ENCODE measurements at places on chromosomes 16 and 17.

DNA sequence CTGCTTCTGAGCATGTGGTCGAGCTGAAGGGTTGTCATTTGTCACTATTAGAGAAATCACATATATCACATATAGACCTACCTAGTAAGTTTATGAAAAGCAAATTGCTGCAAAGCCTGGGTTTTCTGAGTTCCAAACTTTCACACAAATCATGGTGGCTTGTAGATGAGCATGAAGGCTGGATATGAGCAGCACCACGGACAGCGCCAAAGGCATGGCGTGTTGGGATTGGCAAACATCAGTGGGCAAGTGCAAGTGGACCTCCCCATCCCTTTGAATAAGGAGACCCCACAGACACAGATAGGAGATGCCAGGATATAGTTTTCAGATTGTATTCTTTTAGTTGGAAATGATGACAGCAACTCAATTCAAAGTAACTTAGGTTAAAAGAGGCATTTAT, 77.6 kb upstream of the CACNG3 start:
- no peaks in the 10 kb centered on the region for H3K4me1 ChIP-seq
- no peaks in the 10 kb centered on the region for H3K27me3 ChIP-seq
- no peak overlapping the region for H3K27ac ChIP-seq
- H3K4me3 ChIP-seq = no peak overlapping the region

DNA sequence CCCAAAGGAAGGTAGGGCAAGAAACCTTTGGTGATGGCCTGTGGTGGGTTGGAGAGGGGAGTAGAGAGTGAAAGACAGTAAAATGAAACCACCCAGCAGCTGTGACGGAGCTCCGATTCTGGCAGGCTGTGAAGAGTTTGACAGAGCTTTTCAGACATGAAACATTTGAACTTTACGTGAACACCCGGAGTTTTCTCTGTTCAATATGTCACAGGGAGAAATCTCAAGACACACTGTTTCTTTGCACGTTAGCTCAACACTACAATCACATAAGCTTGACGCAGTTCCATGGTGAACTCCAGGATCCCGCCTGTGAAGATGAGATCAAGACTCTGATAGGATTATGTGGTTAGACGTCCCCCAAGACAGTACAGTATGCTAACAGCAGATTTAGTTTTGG, 79.6 kb upstream of the CDH11 start:
- H3K27me3 ChIP-seq = no peaks in the 10 kb centered on the region
- no peak overlapping the region for H3K27ac ChIP-seq
- H3K4me3 ChIP-seq = no peak overlapping the region
- H3K36me3 ChIP-seq = no peaks in the 10 kb centered on the region
- DNase-seq = no peak
- H3K4me1 ChIP-seq = no peaks in the 10 kb centered on the region

- H3K4me1 ChIP-seq = no peaks in the 10 kb centered on the region
- H3K27ac ChIP-seq = no peak overlapping the region
- no peaks in the 10 kb centered on the region for H3K36me3 ChIP-seq
- no peak overlapping the region for H3K4me3 ChIP-seq
- no peaks in the 10 kb centered on the region for H3K27me3 ChIP-seq
- DNase-seq = no peak
Measured at GRCh38 chr17:63270610-63271009, 175.5 kb downstream of the CYB561 start.

- H3K27ac ChIP-seq = no peak overlapping the region
- no peaks in the 10 kb centered on the region for H3K4me1 ChIP-seq
- H3K36me3 ChIP-seq = no peaks in the 10 kb centered on the region
- no peak for DNase-seq
Measured at GRCh38 chr16:49932946-49933345, 77.0 kb upstream of the ZNF423 start.

- H3K36me3 ChIP-seq = no peaks in the 10 kb centered on the region
- H3K4me3 ChIP-seq = no peak overlapping the region
- no peaks in the 10 kb centered on the region for H3K27me3 ChIP-seq
- H3K4me1 ChIP-seq = no peaks in the 10 kb centered on the region
- no peak overlapping the region for H3K27ac ChIP-seq
- no peak for DNase-seq
Measured at GRCh38 chr17:13400491-13400890, 201.2 kb downstream of the HS3ST3A1 start.

DNA sequence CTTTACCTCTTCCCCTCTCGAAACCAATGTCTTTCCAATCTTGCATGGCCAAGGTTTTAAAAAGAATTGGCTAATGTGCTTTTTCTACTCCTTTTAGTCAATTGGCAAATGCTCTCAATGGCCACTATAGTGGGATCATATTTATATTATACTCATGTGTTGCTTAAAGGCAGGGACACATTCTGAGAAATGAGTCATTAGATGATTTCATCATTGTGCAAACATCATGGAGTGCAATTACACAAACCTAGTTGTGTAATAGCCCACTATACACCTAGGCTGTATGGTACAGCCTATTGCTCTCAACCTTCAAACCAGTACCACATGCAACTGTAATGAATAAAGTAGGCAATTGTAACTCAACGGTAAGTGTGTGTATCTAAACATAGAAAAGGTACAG, 180.9 kb downstream of the HS3ST3A1 start:
- DNase-seq = no peak
- H3K27ac ChIP-seq = no peak overlapping the region

DNA sequence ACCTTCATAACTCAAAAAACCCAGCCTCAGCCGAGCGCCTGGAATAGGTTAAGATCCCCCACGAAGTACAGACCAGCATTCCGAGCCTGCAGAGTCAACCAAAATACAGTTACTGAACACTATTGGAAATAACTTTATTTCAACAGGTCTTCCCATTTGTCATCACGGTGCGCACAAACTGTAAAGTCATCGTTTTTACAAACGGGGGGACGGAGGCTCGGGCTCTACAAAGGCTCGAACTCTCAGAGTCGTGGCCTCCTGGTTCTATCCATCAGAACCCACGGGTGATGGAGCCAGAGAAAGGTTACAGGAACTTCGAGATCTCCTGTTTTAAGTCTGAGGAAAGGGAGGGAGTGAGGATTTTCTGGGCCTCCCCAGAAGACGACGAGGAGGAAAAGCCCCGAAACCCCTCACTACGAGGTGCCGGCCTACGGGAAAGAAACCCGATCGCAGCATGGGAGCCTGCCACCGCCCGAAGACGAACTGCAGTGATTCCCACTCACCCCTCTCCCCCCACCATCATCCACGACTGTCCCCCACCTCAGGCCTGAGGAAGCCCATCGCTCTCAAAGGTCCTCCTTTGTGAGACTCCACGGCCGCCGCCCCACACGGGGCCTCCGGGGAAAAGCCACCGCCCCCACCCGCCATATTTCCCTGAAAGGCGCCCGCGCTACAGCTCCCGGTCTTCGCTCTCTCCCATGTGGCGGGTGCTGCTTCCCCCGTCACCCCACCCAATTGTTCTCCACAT, 917 bp downstream of the YWHAE start:
- H3K27me3 ChIP-seq = no peaks in the 10 kb centered on the region
- DNase-seq = peak; percentile 41
- peak overlapping the region; percentile 94 for H3K4me3 ChIP-seq
- H3K36me3 ChIP-seq = peaks cover 35% of the 10 kb centered on the region
- H3K4me1 ChIP-seq = peaks cover 29% of the 10 kb centered on the region
- H3K27ac ChIP-seq = peak overlapping the region; percentile 96

All from activated CD8-positive, alpha-beta T cell treated with anti-CD3 and anti-CD28 coated beads, Interleukin-2, amount 10 ng/mL, durations not matched to agents 7 days and 5 days (primary cell).